ENCODE measurements at places on chromosomes 4 and X. TPM values are rescaled to one million over a fixed set of nuclear protein-coding genes. Genes with fewer than 3 reads are reported as not detected.

- DNase-seq: no peak
Measured at GRCh38 chr4:130172156-130172555, 1076.2 kb downstream of the C4orf33 start.

DNA sequence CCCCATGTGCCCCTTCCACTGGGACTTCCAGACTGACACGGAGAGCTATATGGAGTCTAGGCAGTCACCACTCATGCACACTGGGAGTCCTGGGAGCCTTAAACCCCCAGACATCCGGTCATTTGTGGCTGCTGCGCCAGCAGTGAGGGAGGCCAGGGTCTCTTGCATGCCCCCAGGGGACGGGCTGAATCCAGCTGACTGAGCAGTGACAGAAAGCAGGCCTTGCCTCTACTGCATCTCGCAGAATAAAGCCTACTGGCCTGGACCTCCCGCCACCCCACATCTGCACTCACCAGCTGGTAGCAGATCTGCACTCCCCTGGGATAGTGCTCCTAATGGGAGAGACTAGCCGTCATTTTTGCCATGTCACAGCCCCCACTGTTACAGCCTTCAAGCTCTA lies 1234.2 kb downstream of the FAM133A start:
- DNase-seq: no peak

DNA sequence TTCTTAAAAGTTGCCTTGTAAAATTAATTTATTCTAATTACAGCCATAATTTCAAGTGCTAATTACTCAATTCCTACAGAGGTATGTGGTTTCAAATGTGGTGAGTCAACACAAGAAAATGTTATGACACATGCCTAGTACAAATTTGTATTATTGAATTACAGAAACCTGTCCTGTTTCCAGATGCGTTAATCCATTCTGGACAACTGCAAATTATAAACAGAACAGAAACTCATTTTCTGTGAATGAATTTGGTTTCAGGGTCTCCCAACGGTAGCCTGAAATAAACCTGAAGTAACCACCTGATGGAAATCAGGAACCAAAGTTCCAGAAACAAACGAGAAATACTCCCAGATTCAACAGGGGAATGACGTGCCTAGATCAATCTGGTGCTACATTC lies 328.6 kb upstream of the F9 start:
- no peak for DNase-seq

DNA sequence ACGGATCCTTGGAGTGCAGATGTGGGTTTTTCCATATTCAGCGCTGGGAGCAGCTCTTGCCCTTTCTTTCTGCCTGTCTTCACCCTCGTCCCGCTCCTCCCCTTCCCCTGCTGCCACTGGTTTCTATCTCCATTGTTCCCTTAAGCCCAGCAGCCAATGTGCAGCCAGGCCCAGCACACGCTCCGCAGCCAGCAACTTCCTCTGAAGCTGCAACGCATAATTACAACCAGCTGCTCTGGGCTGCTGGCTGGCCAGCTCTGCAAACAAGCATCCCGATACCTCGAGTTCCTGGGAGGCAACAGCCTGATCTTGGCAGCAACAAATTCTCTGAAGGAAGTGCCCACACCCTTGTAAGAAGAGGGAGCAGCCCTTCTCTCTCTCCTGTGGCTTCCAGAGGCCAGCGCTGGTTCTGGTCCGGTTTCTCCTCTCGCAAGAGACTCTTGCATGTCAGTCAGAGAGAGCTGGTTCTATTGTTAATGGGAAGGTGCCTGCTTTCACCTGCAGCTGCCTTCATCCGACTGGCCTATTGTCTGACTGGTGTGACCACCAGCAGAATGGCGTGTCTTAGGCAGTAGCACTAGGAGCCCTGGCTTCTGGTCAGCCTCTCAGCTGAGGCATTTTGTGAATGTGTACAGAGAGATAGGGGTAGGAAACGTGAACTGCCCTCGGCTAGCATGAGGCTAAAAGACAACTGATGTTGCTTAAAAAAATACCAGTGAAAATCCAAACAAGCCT lies 83.8 kb upstream of the MAML3 start:
- DNase-seq: peak; percentile 92

DNA sequence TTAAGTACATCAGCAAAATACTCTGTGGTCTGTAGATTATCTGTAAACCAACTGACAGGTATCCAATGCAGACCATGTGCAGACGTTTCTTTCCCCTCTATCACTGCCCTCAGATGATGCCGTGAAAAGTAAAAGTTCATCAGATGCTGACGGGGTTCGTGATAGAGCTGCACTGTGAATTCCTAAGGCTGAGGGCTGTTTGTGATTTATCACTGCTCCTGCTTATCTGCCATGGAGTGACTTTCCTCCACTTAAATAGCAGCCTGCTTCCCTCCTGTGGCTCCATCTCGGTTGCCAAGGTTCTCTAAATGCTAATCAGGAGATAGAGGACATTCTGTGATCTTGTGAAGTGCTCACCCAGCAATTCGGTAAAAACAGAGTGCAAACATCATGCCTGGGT lies 89.3 kb upstream of the SRD5A3 start:
- DNase-seq: no peak

DNA sequence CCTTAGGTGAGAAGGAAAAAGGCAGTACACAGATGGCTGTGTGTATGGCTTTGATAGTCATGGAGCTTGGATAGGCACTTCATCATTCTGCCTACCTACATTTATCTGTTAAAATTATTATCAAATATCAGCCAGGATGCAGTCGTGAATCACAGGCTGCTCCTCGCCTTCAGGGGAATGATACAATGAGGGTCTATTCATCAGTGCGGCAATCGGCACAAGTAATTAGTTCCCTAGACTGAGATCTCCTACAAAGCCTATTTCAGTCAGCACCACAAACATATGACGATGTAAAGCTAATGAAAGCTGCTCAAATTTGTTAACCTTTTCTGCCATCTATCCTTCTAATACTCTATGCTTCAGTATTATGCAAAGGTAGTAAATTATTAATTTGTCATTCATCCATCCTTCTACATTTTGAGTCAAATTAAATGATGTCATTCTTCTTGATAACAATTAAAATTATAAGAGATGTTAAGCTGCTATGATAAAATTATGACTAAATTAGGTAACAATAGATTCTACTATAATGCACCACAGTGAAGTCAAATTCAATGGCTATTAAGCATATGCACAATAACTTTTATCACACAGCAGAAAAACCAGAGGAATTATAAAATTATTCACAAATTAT lies 19.0 kb downstream of the MAB21L2 start:
- no peak for DNase-seq

- no peak for DNase-seq
Measured at GRCh38 chr4:40550948-40551462, 78.7 kb downstream of the RBM47 start.

GRCh38 chrX:10685923-10686595 lies 65.7 kb upstream of the MID1 start:
- DNase-seq: no peak

GRCh38 chr4:171857302-171858012 lies 44.3 kb downstream of the GALNTL6 start:
- DNase-seq: no peak

- no peak for DNase-seq
Measured at GRCh38 chr4:41475402-41475801, 62.6 kb upstream of the LIMCH1 start.

GRCh38 chrX:108447303-108447702 lies 7.7 kb downstream of the COL4A5 start:
- no peak for DNase-seq

- DNase-seq: no peak
Measured at GRCh38 chr4:104504536-104504935, 9.8 kb upstream of the CXXC4 start.

CXorf49 gene
- polyA plus RNA-seq: not detected

FOXP3 gene
- polyA plus RNA-seq: not detected

ODAM gene
- polyA plus RNA-seq: not detected

ANOS1 gene
- polyA plus RNA-seq: 3.0 TPM

S100G gene
- polyA plus RNA-seq: not detected

All from sigmoid colon (tissue), 7 donors.